ENCODE measurements at places on chromosomes 7 and 10.

DNA sequence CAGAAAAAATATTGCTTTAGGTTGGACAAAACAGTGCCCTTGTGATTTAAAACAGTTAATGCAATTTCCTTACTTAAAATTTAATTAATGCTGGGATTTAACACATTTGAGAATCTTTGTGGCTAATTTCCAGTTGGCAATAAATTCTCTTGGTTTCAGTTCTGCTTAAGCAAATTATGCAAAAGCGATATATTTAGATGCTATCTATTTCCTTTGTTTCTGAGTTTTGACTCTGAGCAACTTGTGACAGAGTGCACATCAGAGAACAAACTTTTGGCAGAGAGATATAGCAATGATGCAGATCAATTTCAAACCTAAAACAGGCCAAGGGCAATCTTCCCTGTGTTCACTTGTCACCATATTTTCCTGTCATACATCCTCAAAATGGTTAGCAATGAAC, 933.6 kb upstream of the ZWINT start:
- no peak for DNase-seq

DNA sequence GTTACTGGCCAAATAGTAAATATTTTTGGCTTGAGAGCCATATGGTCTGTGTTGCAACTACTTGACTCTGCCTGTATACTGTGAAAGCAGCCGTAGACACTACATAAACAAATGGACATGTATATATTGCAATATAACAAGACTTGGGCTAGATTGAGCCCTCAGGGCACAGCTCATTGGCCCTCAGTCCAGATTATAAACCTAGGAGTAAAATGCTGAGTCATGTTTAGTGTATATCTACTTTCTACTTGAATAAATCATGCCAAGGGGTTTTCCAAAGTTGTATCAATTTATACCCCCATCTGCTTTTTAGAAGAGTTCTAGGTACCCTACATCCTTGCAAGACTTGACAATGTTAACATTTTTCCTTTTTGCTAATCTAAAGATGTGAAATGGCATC, 27.4 kb upstream of the POU6F2 start:
- DNase-seq = peak; percentile 54

GRCh38 chr7:108129018-108129965, 869 bp downstream of the LAMB4 start:
- no peak for DNase-seq

DNA sequence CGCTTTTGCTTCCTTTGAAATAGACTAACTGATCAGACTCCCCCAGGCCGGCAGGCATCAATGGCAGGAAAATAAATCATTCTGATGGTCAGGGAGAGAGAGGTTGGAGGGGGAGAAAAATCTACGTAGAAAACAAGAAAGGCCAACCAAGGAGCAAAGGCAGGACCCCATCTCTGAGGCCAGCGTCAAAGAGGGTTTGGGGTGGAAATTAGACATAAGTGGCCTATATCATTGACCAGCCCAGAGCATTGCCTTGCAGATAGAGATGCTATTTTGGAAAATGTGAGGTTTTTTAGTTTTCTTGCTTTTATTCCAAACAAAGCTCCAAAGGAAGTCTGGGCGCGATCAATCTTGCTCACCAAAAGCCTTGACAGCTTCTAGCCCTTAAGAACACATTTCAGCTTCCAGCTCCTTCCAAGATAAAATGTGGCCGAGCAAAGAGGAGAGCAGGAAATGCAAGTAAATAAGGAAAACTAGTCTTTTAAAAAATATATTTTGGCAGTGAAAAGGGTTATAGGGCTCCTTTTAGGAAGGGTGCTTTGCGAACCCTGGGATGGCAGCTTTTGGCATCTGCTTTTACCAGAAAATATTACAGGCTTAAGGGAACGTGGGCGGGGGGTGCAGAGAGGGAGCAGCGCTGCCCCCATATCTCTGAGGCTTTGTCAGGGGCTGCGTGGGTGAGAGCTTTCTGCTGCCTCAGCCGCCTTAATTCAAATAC, 2.0 kb upstream of the HOXA2 start:
- no peak for DNase-seq

GRCh38 chr10:77090381-77091356, 546.9 kb downstream of the KCNMA1 start:
- DNase-seq = no peak

DNA sequence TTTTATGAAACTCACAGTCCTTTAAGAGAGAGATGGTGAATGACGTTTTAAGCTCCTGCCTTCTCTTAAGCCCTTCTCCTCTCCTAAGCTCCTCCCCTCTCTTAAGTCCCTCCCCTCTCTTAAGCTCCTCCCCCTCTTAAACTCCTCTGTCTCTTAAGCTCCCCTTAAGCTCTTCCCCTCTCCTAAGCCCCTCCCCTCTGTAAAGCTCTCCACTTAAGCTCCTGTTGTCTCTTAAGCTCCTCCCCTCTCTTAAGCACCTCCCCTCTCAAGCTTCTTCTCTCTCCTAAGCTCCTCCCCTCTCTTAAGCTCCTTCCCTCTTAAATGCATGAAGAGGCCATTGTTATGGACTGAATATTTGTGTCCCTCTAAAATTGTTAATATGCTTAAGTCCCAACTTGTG, 1180.6 kb upstream of the AUTS2 start:
- peak; percentile 37 for DNase-seq

DNA sequence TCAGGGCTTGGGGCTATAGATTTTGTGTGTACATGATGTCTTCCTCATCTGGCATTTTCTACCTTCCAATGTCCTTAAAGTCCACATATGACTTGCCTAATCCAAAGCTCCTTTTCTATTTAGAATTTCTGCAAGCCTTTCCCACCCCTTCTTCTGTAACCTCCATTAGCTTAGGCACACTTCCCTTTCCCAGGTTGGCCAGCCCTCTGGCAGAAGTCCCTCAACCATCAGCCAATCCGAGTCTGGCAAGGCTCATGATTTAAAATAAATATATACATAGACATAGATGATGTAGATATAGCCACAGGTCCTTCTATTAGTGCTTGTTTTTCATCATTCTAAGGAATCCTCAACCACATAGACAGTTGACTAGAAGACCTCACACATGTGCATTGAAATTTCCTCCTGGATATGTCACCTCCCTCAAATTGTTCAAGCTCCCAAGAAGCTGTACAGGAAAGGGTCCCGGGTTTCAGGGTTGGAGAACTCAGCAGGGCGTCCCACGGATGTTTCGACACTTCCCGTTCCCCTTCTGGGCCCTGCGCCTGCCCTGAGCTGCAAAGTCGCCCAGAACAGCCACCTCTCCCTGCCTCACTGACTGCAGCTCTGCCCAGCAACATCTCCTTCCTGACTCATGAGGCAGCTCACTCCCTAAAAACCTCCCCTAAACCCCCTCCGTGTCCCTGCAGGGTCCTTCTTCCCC, 20.4 kb upstream of the PIK3AP1 start:
- no peak for DNase-seq

- no peak for DNase-seq
Measured at GRCh38 chr10:34116220-34116641, 698.9 kb downstream of the PARD3 start.

- no peak for DNase-seq
Measured at GRCh38 chr10:14579405-14579804, 195.3 kb downstream of the FAM107B start.

- peak; percentile 97 for DNase-seq
Measured at GRCh38 chr7:65216469-65216868, 157.2 kb upstream of the ZNF92 start.

Measured in DMS53 (cell line).